ENCODE measurements at places on chromosomes 4 and X.
A peak's percentile ranks its signal among the peaks of the same experiment; 100 is the strongest.

DNA sequence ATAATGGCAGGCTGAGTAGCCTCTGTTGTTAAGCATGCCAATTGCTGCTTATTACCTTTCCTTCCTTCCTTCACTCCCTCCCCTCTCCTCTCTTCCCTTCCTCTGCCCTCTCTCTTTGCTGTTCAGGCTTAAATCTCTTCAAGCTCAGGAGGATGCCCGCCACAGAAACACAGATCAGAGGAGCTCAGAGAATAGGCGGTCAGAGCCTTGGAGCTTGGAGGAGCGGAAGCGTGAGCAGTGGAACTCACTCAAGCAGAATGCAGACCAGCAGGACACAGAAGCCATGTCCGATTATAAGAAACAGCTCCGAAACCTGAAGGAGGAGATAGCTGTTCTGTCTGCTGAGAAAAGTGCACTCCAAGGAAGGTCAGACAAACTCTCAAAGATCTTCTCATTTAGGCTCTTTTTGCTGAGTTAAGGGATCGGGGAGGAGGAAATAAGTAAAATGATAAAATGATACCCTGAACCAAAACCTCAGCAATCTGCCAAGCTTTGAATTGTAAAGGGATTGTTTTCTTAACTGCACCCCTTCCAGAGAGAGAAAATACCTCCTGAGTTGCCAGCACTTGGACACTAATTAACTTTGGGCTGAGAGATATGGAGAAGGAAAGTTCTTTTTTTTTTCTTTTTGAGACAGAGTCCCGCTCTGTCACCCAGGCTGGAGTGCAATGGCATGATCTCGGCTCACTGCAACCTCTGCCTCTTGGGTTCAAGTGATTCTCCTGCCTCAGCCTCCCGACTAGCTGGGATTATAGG, 20.9 kb downstream of the SPATA18 start:
- H3K4me1 ChIP-seq, result no peaks in the 10 kb centered on the region
- H3K4me3 ChIP-seq, result no peak overlapping the region
- no peaks in the 10 kb centered on the region for H3K27me3 ChIP-seq
- H3K27ac ChIP-seq, result no peak overlapping the region
- no peak for DNase-seq

DNA sequence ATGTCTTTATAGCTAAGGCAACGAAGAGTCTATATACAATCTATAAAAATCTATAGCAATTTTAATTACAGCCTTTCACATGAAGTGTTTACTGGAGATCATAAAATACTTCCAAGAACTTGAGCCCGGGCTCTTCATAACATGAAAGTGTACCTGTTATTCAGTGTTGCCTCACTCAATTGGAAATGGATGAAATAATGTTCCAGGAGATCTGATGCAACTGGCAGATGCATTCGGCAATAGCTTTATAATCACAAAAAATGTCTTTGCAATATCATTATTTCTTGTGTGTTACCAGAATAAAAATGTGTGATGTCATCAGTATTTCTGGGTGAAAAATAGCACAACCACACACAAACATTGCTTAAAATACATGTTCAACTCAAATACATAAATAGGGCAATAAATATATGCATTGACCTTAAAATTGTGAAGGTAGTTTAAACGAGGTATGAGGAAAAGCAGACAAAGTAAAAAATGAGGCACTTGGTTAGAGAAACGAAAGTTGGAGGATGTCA, 1266.8 kb upstream of the PCDH7 start:
- DNase-seq, result no peak
- H3K4me1 ChIP-seq, result no peaks in the 10 kb centered on the region
- no peak overlapping the region for H3K4me3 ChIP-seq
- no peak overlapping the region for H3K27ac ChIP-seq
- no peaks in the 10 kb centered on the region for H3K36me3 ChIP-seq
- no peaks in the 10 kb centered on the region for H3K27me3 ChIP-seq

- no peaks in the 10 kb centered on the region for H3K27me3 ChIP-seq
- H3K27ac ChIP-seq, result peak overlapping the region; percentile 89
- peaks cover 27% of the 10 kb centered on the region for H3K4me1 ChIP-seq
- H3K4me3 ChIP-seq, result no peak overlapping the region
- H3K36me3 ChIP-seq, result peaks cover 5% of the 10 kb centered on the region
- no peak for DNase-seq
Observed at GRCh38 chr4:113469926-113470325, 291.6 kb downstream of the CAMK2D start.

DNA sequence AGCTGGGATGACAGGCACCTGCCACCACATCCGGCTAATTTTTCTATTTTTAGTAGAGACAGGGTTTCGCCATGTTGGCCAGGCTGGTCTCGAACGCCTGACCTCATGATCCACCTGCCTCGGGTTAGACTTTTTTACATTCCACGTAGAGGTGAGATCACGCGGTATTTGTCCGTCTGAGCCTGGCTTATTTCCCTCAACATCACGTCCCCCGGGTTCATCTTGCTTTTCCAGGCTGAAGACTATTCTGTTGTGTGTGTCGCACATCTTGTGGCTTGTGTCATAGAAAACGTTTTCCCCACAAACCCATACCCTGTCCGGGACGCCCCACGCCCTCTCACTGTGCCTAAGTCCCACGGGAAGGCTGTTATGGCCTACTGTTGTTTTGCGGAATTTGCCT, 185.3 kb downstream of the CRLF2 start:
- no peaks in the 10 kb centered on the region for H3K27me3 ChIP-seq
- no peak overlapping the region for H3K27ac ChIP-seq
- no peaks in the 10 kb centered on the region for H3K4me1 ChIP-seq
- no peaks in the 10 kb centered on the region for H3K36me3 ChIP-seq

- no peaks in the 10 kb centered on the region for H3K4me1 ChIP-seq
- no peaks in the 10 kb centered on the region for H3K27me3 ChIP-seq
- H3K27ac ChIP-seq, result no peak overlapping the region
- no peaks in the 10 kb centered on the region for H3K36me3 ChIP-seq
- H3K4me3 ChIP-seq, result no peak overlapping the region
Observed at GRCh38 chrX:118807151-118808017, 16.2 kb upstream of the ZCCHC12 start.
